Kidney (tissue), 22 donors: ENCODE measurements at places on chromosomes 6 and 20.

DNA sequence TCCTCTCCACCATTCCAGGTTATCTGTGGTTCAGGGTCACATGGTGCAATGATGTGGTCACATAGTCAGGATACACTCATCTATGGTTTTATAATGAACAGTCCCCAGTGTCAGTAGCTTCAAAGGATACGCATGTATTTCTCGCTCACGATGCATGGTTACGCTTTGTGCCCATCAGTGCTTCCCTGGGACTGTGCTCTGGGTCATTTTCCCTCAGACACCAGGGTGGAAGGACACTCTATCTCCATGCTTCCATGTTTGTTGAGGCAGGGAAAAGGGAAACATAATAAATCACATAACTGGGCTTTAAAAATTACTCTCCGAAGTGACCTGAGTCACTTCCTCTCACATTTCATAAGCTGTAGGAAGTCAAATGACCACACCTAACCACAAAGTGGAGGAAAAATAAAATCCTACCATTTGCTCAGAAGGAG lies 394.8 kb upstream of the NOX3 start:
- peak; percentile 51 for DNase-seq

DNA sequence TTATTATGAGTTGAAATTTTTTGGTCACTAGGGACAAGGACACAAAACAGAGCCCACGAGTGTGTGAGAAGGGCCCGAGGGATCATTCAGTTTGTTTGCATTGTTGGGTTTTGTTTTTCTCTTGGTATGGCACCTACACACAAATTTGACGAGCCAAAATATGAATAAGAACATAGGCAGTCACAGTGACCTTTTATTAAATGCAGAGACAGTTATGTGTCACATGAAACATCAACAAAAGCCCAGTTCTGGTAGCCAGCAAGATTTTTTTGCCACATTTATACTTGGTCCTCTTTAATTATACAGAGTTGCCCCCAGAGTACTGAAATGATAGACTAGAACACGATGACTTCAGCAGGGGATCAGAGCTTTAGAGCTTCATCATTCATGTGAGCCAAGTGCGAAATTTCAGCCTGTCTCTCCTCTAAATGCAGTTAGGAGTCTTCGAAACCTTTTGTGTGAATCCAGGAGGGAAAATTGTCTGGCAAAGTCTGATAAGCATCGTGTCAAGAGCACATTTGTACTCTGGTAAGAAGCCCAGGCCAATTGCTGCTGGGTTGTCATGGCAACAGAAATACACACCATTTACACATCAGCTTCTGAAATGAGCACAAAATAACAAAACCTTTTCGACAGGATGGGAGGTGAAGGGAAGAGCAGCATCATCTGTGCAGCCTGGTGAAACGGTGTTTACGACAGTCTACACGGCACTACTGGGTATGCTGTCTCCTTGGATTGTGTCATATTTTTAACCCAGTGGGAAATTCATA lies 79.2 kb upstream of the RIPOR2 start:
- DNase-seq, result no peak

DNA sequence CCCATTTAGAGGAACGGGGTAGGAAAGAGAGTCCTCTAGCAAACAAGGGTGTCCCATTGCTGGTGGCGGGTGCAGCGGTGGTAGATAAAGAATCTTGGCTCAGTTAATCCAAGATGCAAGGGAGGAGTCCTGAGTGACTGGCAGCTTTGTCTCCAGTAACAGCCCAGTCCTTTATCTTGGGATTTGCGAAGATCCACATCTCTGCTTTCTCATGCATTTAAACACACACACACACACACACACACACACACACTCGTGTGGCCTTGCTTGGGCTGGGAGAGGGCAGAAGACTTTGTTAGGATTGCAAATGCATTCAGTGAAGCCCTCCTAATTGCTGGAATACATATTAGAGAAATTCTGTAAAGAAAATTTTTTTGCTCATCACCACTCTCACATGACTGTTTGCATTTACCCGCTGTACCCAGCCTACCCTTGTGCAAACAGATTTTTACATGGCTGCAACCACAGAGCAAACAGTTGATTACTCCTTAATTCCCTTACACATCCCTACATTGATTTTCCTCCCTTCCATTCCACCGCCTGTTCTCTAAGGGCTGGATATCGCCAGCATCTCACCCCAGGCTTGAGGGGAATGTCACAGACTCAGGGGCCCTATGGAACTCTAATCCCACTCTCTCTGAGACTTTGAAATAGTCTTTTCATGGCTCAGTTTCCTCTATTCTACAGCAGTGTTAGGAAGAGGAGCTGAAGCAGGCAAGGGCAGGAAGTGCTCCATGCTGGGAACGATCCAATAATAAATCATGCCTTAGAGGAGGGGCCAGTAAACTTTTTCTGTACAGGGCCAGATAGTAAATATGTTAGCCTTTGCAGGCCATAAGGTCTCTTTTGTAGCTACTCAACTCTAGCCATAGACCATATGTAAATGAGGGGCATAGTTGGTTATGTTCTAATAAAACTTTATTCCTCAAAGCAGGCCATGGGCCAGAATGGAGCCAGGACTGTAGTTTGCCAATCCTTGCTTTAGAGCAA lies 3.5 kb downstream of the C6orf132 start:
- DNase-seq, result no peak

GRCh38 chr6:131948692-131949619 lies 2.2 kb downstream of the CCN2 start:
- peak; percentile 44 for DNase-seq

GRCh38 chr20:25534845-25535244 lies 50.5 kb downstream of the NINL start:
- no peak for DNase-seq

GRCh38 chr6:11044712-11045167 lies 635 bp upstream of the ELOVL2 start:
- DNase-seq, result no peak

DNA sequence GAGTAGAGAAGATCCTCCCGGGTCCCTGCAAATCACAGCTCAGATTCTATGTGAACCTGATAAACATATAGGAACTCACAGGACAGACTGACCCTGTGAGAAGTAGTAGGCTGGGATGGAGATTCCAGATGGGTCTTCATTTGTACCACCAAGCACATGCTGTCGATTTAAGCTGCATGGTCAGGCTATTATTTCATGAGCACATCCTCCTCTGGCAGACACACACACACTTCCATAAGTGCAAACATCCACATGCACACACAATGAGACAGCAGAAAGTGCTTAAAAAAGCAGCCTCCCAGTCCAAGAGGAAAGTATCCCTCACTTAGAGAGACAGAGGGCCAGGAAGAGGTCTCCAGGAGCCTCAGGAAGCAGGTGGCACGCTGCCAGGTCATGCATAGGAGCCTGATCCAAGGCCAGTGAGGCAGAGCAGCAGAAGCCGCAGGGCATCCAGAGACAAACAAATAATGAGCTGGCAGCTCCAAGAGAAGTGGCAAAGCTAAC lies 131.8 kb downstream of the UNC5CL start:
- peak; percentile 60 for DNase-seq

- no peak for DNase-seq
Measured at GRCh38 chr6:109344226-109344625, 38.0 kb downstream of the CD164 start.

DNA sequence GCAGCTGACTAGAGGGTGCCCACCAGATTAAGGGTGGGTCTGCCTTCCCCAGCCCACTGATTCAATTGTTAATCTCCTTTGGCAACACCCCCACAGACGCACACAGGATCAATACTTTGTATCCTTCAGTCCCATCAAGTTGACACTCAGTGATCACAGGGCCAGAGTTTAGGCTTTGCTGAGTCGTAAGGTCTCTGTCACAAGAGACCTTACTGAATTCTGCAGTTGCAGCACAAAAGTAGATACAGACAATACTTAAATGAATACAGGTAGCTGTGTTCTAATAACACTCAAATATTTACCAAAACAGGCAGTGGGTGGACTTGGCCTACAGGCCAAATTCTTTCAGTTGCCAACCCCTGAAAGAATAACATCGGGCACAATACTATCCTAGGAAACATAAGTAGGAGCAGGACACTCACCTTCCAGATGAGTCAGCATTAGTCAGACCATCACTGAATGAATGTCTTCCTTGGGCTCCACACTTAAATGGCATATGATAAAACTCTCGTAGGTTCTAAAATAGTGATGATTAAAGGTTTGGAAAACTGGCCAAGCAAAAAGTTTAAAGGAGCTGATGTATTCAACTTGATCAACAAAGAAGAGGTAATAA lies 190.0 kb downstream of the UBE3D start:
- no peak for DNase-seq

- DNase-seq, result no peak
Measured at GRCh38 chr6:35931120-35931561, 10.2 kb upstream of the SRPK1 start.

DNA sequence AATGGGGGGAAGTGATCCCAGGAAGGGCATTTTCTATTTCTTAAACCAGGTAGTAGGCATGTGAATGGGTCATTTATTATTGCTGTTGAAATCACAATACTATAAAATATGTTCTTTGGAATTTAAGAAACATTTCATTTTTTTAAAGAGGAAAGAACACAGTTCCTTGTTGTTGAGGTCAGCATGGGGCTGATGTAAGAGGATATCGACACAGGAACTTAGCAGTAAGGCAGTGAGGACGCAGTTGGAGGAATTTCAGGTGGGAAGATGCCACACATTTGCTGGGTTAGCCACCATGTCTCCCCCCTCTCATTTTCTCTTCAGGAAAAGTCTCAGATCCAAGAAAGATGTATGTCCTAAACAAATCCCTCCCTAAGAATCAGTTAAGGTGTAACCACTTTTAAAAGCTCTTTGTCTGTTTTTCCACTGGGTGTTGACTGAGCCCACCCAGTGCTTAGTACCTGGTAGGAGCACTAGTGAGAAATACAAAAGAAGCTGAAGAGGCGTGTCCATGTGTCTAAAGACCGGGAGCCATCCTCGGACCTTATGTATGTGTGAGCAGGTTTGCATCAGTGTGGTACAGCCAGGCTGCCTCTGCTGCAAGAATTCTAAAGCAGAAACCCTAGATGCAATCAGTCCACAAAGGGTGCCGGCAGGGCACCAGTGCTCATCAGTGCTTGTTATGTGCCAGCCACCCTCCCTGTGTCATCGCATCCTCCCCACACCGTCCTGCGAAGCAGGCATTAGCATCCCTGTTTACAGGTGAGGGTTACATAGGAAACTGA lies 98.9 kb downstream of the TCP11 start:
- DNase-seq, result no peak

DNA sequence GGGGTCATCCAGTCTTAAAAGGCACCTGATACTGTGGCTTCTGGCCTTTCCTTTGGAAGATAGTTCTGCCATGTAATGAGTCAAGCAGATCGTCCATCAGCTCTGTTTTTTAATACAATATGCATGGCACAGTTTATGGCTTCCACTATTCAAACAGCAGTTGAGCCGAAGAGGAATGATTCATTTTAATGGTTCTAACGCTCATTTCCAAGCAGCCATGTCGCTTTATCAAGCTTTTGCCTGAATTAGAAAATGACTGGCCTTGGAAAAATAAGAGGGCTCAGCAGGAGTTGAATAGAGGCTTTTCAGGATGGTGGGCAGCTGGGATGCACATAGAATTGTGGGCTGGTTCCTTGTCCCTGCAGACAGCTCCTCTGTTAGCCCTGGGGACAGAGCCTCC lies 138.1 kb downstream of the SOBP start:
- no peak for DNase-seq

DNA sequence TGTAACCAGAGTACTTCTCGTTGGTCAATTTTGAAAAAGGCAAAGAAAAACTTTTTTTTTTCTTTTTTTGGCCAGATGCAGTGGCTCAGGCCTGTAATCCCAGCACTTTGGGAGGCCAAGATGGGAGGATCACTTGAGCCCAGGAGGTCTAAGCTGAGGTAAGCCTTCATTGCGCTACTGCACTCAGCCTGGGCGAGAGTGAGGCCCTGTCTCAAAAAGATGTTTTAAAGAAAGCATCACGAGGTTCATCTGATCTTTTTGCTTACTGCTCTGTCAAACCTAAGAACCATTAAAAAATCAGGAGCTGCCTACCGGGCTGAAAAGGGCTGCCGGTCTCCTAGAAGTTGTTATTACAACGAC lies 607 bp downstream of the LYRM2 start:
- DNase-seq, result no peak

GRCh38 chr20:40046703-40047102 lies 642.3 kb downstream of the MAFB start:
- DNase-seq, result no peak

GRCh38 chr6:11224252-11224965 lies 8.1 kb downstream of the NEDD9 start:
- DNase-seq, result no peak

DNA sequence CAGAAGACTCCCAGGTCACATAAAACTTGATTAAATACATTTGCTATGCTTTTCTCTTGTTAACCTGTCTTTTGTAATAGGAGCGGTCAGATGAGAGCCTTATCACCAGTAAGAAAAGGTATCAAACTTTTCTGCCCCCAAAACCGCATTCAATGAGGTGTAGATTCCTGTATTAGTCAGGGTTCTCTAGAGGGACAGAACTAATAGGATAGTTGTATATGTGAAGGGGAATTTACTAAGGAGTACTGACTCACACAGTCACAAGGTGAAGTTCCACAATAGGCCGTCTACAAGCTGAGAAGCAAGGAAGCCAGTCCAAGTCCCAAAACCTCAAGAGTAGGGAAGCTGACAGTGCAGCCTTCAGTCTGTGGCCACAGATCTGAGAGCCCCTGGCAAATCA lies 32.7 kb downstream of the PTPRK start:
- DNase-seq, result no peak

DNA sequence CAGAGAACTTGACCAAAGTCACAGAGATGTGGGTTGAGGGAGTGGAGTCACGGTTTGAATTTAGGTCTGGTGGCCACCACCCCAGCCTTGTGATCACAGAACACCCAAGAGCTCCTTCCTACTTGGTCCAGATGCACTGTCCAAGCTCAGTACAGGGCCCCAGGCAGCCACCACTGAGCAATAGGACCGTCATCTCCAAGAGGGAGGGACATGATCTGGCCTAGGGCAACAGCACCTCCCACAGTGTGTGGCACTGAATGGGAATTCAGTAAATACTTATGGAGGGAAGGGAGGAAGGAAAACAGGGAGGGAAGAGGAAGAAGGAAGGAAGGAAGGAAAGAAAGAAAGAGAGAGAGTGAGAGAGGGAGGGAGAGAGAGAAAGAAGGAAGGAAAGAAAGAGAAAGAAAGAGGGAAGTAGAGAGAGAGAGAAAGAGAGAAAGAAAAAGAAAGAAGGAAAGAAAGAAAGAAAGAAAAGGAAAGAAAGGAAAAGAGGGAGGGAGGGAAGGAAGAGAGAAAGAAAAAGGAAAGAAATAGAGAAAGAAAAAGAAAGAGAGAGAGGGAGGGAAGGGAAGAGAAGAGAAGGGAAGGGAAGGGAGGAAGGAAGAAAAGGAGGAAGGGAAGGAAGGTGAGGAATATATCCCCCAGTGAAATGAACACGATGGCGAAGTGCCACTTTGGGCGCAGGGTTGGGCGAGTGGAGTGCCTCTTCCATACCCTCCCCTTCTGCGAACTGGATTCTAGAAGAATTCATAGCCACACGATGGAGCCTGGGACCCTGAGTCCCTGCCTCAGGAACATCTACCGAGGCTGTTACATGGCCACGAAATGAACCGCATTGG lies 243.7 kb downstream of the TFAP2C start:
- DNase-seq, result no peak

- DNase-seq, result no peak
Measured at GRCh38 chr6:23091795-23092194, 522.4 kb downstream of the HDGFL1 start.
